ENCODE measurements at places on chromosomes 5 and 9.

DNA sequence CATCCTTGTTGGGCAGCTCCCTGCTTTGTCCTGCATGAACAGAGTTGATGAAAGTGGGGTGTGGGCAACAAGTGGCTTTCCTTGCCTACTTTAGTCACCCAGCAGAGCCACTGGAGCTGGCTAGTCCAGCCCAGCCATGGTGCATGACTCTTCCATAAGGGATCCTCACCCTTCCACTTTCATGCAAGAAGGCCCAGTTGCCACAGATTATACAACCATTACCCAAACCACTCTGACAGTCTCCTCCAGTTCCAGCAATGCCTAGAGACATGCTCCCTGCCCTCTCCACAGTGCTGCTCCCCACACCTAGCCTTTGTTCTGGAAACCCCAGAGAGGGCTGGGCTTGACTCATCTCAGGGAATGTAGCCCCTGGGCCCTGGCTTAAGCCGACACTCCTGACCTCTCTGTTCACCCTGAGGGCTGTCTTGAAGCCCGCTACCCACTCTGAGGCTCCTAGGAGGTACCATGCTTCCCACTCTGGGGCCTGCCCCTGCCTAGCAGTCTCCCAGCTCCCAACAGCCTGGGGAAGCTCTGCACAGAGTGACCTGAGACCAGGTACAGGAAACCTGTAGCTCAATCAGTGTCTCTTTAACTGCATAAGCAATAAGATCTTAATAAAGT lies 3.9 kb downstream of the SLC35A4 start:
- DNase-seq, result no peak

GRCh38 chr5:154513669-154514084 lies 35.6 kb upstream of the HAND1 start:
- DNase-seq, result no peak

- no peak for DNase-seq
Measured at GRCh38 chr5:53364061-53364460, 116.4 kb upstream of the FST start.

DNA sequence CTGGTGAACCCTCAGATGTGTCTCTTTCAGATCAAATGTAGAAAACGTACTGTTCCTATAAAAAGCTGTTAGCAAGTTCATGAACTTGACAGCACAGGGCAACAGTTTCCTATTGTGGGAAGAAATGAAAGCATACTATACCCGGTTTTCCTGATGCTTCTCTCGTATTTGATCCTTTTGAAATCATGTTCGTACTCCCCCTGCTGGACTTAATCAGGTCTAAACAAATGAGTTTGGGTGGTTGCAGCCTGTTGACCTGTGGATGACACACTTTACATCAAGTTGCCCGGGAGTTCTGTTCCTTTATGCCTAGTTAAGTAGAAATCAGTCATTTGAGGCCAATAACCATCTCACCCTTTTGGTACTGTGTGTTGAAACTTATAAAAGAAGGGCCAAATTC lies 1992.3 kb downstream of the MAT2B start:
- DNase-seq, result no peak

DNA sequence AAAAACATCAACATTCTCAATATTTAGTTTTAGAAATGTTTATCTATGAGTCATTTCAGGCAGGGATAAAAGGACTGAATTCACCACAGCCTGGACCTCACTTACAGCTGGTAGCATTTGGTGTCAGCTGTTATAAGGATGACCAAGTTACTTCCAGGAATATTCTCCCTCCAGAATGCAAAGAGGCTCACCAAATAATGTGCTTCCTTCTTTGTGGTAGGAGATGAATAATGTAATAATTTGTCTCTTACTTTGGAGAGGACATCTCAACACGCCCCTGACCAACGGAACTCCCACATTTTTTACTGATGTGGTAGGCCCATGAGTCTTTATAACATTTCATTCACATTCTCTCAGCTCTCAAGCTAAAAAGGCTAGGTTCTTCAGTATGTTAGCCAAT lies 825.9 kb upstream of the GRAMD2B start:
- no peak for DNase-seq

GRCh38 chr9:101527066-101527465 lies 6.6 kb upstream of the RNF20 start:
- no peak for DNase-seq

DNA sequence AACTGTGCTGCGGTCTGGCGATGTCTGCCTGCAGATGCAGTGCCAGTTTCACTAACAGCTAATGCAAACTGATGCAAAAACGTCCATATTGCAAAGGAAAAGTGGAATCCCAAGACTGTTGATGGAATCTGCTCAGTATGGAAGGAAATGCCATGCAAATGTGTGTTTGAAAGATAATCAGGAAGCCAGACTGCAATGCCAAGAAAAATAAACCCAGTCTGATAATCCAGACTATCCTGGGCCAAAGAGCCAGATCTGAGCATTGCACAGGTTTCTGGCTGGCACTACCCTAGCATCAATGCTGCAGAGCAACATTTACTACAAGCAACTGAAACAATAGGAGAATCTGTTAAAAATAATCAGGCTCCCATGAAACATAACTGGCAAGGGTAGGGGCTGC lies 130.3 kb downstream of the FSTL4 start:
- no peak for DNase-seq

DNA sequence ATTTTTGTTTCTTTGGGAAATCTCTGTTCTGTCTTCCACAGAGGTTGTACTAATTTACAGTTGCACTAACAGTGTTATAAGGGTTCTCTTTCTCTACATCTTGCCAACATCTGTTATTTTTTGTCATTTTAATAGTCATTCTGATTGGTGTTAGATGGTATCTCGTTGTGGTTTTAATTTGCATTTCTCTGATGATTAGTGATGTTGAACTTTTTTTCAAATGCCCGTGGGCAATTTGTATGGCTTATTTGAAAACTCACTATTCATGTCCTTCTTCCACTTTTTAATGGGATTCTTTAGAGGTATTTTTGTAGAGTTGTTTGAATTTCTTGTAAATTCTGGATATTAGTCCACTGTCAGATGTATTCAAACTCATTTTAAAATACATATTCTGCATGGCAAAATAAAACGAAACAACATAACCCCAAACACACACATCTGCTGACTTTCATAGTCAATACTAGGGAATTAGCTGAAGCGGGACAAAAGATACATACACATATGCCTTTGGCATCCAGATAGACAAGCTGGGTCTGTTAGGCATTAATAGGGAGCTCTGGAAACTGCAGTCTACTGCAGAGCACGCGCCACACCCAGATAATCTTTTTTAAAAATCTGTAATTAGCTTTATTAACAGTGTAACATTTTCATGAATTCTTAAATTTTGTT lies 5.8 kb upstream of the SPATA31C2 start:
- no peak for DNase-seq

DNA sequence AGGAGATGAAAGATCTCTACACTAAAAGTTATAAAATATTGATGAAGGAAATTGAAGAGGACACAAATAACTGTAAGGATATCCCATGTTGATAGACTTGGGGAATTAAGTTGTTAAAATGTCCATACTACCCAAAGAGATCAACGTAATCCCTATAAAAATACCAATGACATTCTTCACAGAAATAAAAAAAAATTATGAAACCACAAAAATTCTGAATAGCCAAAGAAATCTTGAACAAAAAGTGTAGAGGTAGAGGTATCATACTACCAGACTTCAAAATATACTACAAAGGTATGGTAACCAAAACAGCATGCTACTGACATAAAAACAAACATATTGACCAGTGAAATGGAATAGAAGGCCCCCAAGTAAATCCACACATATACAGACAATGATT lies 71.5 kb upstream of the ELL2 start:
- no peak for DNase-seq

DNA sequence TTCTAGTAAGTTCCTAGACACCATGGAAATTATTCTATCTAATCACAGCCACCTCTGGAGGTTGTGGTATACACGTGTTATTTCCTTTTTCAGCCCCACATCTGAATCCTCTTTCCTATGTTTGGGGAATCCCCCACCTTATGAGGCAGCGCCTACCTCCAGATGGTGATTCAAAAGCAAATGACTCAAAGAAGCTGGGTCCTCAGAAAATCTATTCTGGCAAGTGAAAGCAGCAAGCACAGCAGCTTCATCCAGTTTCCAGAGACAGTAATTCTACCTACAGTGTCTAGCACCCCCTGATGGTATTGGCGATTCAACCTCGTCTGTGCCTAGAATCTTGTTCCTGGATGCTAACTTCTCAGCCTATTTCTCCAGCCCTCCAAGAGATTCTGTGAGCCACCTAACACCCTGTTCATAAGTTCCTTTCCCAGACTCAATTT lies 43.0 kb downstream of the STRBP start:
- no peak for DNase-seq

DNA sequence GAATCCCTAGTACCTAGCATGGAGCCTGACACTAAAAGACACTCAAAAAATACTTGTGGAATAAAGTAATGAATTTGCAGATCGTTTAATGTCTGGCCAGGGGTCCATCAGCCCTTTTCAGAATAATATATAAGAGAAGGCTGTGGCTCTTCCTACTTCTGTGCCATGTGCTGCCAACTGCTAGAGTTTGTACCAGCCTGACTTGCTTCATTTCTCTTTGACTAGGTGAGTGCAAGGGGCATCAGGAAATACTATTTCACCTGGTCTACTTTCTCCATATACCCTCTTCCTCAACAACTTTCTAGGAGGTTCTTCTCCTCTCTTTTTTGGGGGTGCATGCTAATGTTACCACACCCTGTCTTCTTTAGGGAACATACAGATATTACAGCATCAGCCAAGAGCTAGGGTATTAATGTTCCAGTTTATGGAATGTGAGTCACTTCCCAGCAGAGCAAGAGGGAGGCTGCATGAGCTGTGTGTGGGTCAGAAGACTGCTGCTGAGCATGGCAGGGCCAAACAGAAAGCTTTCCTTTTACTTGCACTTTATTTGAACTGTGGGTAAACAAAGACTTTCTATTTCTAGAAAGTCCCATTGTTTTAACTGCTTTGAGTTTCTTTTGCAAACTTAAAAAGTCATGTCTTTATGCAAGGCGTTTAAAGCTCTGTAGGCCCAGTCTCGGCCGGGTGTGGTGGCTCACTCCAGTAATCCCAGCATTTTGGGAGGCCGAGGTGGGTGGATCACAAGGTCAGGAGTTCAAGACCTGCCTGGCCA lies 158.9 kb downstream of the ADAMTSL1 start:
- DNase-seq, result peak; percentile 31

DNA sequence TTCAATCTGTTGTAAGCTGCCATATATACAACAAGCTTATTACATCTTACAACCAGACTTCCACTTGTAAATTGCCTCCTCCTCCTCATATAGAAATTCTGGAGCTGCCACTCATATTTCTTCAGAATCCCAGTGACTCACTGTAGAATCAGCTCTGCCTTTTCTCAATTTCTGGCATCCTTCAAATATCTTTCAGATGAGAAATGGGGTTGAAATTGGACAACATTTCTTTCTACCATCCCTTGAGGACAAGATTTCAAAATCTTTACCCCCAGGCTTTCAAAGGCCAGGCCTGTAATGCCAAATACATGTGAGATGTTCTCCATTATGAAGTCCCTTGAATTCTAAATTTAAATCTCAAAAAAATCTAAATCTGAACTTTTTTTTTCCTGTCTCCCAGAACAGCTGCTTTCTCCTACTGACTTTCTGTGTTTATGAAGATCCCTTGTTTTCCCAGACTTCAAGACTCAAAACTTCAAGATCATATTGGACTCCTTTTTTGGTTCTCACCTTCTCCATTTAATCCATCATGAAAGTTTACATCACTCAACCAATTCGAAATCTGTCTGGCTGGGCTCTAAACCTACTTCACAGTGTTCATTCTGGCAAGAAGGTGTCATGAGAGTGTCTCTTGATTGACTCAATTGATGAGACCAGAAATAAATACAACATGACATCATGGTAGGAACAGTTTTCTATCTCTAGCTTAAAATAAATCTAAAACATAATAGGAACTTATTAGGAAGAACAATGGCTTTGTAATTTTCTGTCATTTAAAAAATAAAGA lies 109.8 kb downstream of the HMHB1 start:
- DNase-seq, result no peak

GRCh38 chr9:20640331-20641187 lies 18.3 kb upstream of the MLLT3 start:
- no peak for DNase-seq

- DNase-seq, result no peak
Measured at GRCh38 chr5:81776258-81776657, 25.4 kb upstream of the SSBP2 start.

DNA sequence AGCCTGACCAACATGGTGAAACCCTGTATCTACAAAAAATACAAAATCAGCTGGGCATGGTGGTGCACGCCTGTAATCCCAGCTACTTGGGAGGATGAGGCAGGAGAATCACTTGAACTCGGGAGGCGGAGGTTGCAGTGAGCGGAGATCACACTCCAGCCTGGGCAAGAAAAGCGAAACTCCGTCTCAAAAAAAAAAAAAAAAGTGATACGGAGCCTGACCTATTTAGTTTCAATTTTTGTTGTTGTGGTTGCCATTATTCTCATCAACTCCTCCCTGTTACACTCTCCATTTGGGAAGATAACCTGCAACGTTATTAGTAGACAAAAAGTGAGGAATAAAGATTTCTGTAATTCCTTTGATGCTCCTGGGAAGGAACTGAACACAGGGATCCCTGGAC lies 1.3 kb downstream of the STOM start:
- DNase-seq, result no peak

DNA sequence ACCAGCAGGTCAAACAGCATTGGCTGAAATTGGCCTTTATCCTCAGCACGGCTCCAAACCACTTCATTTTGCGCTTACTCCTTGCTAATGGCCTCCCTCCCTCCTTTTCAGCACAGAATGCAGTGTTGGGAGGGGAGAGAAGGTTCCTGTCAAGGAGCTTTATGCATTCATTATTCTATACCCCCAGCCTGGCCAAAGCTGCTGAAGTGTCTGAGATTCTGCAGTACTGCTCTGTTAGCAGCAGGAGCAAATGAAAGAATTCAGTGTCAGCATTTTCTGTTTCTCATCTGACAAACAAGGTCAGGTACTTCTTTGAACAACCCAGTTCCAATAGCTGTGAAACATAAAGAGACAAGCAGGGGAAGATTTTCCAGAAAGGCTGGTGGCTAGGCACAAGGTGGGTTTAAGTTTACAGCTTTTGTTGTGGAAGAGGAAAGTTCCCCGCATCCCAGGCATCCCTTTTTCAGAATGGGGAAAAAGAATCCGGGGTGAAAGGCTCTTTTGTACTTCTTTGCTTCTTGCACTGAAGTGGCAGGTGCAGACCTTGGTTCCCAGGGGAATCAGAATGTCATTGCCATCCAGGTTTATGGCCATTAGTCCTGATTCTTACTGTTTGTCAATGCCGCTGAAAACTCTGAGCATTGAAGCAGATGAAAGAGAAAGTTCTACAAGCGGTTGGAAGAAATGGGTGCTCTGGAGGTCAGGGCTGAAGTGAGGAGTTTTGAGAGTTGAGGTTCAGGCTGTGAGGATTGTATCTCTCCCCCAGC lies 109.3 kb upstream of the APC start:
- no peak for DNase-seq

GRCh38 chr9:105967797-105968196 lies 273.5 kb downstream of the TMEM38B start:
- DNase-seq, result no peak

DNA sequence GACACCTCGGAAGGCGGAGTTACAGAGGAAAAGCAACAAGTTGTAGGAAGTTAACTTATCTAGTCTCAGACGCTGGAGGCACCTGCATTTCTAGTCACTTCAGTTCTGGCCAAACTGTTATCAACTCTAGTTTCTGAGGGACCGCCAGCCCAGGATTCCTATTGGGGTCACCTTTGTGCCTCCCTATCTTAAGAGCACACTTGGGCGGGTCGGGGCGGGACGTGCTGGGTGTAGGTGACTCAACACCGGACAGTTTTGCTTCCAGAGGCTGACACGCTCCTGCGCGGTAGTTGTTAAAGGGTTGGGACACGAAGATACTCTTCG lies 679 bp upstream of the KDM4C start:
- no peak for DNase-seq

GRCh38 chr5:32586276-32586599 lies 881 bp downstream of the SUB1 start:
- DNase-seq, result no peak

All from uterus (tissue), 4 donors.